ENCODE measurements at places on chromosomes 6 and 20.

- peak; percentile 98 for DNase-seq
Measured at GRCh38 chr20:63537525-63538203, 488 bp upstream of the PTK6 start.

DNA sequence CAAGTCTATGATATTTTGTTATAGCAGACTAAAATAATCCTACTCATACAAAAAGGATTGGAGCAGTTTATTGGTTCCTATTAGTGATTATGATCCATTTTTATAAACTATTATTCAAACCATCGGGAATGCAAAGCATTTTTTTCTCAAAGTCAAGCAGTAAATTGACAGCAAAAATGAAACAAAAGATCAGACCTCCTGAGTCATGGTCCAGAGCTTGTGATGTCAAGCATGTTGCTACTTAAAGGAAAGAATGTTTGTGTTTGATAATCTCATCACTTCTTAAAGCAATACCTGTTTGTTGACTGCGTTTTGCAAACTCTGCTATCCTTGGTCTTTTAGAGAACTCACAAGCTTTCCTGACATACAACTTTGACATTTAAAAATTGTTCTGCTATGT lies 204.4 kb downstream of the SAMD5 start:
- DNase-seq: no peak

GRCh38 chr6:134880487-134881190 lies 69.3 kb downstream of the ALDH8A1 start:
- DNase-seq: no peak

GRCh38 chr6:7685276-7685675 lies 40.6 kb upstream of the BMP6 start:
- DNase-seq: no peak

GRCh38 chr20:2183381-2183780 lies 81.8 kb downstream of the STK35 start:
- no peak for DNase-seq

DNA sequence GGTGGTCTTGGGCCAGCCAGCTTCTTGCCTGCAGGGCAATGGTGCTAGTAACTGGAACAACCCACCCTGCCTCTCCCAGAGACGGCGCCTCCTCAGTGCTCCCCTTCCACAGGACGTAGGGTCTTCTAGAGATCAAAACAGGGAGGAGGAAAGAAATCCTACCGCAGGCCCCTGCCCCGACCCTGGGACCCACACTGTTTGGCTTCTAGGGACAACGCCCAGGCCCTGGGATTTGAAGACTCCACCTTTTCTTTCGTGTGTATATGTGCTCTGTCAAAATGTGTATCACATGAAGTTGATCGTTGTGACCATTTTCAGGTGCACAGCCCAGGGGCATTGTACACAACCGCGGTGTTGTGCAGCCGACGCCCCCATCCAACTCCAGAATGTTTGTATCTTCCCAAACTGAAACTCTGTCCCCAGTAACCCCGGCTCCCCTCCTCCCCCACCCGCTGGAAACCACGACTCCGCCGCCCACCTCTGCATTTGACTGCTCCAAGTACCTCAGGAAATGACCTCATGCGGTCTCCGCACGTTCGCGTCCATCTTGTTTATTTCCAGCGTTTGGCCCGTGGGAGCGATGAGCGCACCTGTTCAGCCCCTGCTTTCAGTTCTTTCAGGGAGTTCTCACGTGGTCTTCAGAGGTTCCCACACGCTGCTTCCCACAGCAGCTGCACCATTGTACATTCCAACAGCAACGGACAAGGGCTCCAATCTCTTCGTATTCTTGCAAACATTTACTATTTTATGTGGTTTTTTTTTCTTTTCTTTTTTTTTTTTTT lies 3.4 kb upstream of the BHLHE23 start:
- no peak for DNase-seq

- DNase-seq: no peak
Measured at GRCh38 chr6:165770397-165771082, 107.5 kb upstream of the PDE10A start.

GRCh38 chr6:157452096-157452495 lies 71.1 kb downstream of the ZDHHC14 start:
- DNase-seq: no peak

- no peak for DNase-seq
Measured at GRCh38 chr6:135043846-135044245, 10.8 kb downstream of the HBS1L start.
